Midbrain (tissue), 1 donor: ENCODE measurements at places on chromosomes 4 and X.

GRCh38 chr4:134773497-134774000 is 572.0 kb upstream of the PABPC4L start:
- DNase-seq, result no peak

GRCh38 chr4:146545102-146545501 is 23.4 kb upstream of the SLC10A7 start:
- no peak for DNase-seq

DNA sequence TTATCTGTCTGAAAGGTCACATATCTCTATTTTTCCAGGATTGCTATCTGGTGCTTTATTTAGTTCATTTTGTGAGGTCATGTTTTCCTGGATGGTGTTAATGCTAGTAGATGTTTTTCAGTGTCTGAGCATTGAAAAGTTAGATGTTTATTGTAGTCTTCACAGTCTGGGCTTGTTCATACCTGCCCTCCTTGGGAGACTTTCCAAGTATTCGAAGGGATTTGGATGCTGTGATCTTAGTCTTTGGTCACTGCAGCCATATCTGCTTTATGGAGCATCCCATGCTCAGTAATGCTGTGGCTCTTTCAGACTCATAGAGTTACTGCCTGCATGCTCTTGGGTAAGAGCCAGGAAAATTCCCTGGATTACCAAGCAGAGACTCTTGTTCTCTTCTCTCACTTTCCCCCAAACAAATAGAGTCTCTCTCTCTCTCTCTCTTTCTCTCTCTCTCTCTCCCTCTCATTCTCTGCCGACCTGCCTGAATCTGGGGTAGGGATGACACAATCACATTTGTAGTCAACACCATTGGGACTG is 130.0 kb downstream of the AR start:
- DNase-seq, result no peak

GRCh38 chr4:60683973-60684372 is 516.2 kb upstream of the ADGRL3 start:
- DNase-seq, result no peak

GRCh38 chr4:74364256-74364651 is 691 bp upstream of the EREG start:
- no peak for DNase-seq

DNA sequence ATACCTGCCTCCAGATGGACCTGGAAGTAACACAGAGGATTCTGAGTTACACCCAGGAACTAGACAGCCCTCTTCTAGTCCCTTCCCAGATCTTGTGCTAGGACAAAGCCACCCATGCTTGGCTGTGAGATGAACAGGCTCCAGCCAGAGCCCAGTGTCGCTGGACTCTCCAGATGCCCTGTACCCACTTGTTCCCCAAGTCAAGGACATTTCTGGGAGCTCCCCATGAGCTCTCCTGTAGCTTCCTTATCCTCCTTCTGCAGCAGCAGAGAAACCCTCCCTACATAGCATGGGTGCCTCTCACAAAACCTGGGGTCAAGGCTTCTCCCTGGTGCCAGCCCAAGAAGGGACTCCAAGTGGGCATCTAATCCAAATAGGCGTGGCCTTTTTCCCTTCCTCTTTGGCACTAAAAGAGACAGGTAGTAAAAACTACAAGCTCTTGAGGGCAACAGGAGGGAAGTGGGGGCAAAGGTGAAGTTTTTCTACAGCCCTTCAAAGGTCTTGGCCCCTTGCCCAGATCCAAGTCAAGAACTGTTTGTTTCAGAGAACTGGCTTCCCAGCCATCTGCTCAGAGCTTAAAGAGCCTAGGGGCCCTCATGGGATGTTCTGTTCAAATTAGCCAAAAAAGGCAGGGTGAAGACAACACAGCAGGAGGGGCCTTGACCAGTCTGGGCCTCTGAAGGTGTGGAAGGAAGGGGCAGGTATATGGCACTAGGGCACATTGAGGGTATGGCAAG is 8.5 kb upstream of the ERCC6L start:
- DNase-seq, result no peak

DNA sequence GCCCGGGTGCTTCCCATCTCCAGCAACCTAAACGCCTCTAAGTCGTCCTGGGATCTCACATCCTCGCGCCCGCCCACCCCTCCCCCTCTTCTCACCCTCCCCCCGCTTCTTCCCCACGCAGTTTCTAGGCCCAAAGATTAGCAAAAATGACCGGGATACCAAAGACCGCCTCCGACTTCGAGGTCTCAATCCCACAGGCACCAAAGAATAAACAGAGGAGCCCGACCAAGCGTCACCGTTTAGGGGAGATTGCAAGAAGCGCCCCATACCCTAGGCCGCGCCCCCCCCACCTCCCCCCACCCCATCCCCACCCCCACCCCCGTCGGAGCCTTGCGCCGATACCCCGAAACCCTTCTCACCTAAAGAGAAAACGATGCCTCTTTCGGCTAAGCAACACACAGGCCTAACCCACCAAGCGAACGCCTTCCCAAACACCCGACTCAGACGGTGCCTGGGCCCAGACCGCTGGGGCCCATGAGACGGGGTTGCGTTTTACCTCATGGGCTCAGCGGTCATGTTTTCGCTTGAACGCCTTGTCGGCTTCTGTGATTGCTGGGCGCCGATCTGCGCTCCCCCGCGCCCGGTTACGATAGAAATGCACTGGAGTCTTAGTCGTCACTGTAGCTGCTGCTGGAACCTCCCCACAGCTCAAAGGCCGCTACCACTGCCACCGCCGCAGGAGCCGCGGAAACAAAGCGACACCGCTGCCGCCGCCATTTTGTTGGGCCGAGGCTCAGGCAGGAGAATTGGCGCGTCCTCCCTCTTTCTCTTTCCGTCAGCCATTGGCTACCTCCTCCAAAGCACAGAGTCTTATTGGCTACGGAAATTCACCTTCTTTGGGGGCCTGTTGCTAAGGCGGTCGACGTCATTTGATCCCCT is at the start of gene ATRX:
ATRX (minus strand) TSS at position 731 of the 879 bp plus-strand sequence; CDS start at position 516, 215 bp downstream.
- DNase-seq, result peak; percentile 62

DNA sequence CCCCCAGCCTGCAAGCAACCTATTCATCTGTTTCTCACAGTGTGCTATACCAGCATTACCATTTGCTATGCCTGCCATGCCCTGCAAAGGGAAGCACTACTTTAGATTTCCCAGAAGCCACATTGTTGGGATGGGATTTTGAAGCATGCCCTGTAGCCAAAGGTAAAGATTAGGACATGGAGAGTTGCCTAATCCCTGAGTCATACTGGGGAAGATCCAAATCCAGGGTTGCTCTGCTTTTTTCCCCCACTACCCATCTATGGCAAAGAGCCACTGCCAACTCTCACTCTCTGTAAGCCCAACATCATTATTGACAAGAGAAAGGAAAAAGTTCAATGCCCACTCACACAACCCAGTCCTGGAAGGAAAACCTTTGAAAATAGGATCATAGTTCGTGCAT is 36.7 kb upstream of the TMEM164 start:
- no peak for DNase-seq

- peak; percentile 31 for DNase-seq
These were observed 624.1 kb upstream of the GNPDA2 start for GRCh38 chr4:45350438-45350837.

DNA sequence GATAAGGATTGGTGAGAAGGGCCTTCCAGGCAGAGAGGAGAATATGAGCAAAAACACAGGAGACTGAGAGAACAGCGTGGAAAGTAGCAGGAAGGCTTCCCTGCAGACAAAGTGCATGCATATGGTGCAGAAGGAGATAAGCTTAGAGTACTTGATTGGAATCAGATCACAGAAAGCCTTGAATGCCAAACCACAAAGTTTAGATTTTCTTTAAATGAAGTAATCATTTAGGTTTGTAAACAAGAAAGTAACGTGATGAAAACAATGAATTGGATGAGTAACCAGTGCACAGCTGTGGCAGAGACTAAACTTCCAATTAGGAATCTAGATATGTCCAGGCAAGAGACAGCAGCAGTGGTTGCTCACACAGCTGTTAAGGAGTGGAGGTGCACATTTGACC is 83.8 kb upstream of the C1QTNF7 start:
- DNase-seq, result no peak

GRCh38 chr4:138540056-138540800 is 298.1 kb upstream of the SLC7A11 start:
- no peak for DNase-seq

DNA sequence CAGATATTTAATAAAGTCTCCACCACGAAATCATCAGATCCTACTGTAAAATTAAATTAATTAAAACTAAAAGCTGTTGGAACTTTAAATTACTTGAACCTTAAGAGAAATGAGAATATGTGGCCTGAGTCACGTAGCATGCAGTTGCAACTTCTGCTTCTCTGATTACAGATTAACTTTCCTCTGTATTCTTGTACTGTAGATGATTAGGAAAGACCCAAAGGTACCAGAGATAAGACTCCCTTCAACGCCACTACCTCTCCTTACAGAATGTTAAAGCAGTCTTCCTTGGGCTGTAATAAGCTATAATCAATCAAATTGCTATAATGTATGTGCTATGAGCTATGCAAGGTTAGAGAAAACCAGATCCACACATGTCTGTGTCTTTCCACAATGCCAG is 47.9 kb downstream of the FAM13A start:
- DNase-seq, result no peak

DNA sequence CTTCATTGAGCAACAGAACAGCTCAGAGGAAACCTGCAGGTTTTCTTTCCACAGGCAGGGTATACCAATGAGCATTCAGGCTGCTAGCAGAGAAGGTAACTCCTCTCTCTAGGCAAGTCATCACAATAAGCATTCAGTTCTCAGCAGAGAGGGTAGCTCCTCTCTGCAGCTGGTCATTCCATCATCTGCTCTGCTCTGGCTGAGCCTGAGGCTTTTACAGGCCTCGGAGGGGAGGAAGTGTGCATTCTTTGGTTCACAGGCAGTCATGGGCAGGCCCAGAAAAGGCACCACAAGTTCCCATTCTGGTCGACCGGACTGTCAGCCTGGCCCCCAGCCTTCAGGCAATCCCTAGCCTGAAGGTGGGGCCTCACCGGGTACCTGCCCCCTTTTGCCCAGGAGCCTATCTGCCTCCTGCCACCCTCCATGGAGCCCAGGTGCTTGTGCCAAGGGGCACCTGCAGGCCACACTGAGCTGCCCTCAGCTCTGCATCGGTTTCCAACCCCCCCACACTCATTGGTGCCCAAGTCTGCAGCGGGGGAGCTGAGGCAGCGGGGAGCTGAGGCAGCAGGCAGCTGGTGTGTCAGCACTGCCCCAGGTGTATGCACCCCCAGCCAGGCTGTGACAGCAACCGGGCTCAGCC is 83.1 kb downstream of the PRDM5 start:
- DNase-seq, result no peak

GRCh38 chrX:118062048-118062789 is 54.4 kb downstream of the KLHL13 start:
- DNase-seq, result no peak

- DNase-seq, result no peak
These were observed 149.6 kb downstream of the AFAP1 start for GRCh38 chr4:7790023-7790422.

- DNase-seq, result no peak
These were observed 252.5 kb downstream of the GPM6A start for GRCh38 chr4:175559526-175559925.

- DNase-seq, result no peak
These were observed 3.1 kb downstream of the MANBA start for GRCh38 chr4:102757681-102758080.

DNA sequence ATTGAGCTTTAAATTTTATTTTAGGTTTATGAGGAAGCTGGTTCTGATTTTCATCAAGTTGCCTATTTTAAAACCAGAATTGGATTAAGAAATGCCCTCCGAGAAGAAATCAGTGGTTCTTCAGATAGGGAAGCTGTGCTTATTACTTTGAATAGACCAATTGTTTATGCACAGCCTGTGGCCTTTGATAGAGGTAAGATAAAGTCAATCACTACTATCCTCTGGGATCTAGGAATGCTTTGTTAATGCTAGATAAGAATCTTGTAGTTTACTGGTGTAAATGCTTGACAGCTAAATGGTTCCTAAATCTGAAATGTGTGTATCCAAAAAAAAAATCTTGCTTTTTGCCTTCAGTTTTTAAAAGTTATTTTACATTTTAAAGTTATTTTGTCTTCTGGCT is 73.0 kb upstream of the ADAD1 start:
- DNase-seq, result no peak

- DNase-seq, result no peak
These were observed 140.1 kb upstream of the DDX53 start for GRCh38 chrX:22859642-22860041.

- DNase-seq, result no peak
These were observed 122.1 kb downstream of the GABRA2 start for GRCh38 chr4:46267866-46268265.

- no peak for DNase-seq
These were observed 32.6 kb downstream of the FRMPD3 start for GRCh38 chrX:107482046-107482445.
